ENCODE measurements at places on chromosomes 13 and 19. TPM values are rescaled to one million over a fixed set of nuclear protein-coding genes. Genes with fewer than 3 reads are reported as not detected.

GRCh38 chr19:35992907-35993765 lies 1.9 kb upstream of the SDHAF1 start:
- DNase-seq = no peak

- DNase-seq = no peak
These were observed 1053.6 kb upstream of the MIR17HG start for GRCh38 chr13:90293793-90294361.

- DNase-seq = peak; percentile 20
These were observed 351.7 kb upstream of the ARGLU1 start for GRCh38 chr13:106919638-106920037.

NPHS1 gene
- not detected for total RNA-seq
